Activated naive CD8-positive, alpha-beta T cell treated with anti-CD3 and anti-CD28 coated beads, Interleukin-2, amount 50 U/mL, for 24 hours (primary cell): ENCODE measurements at places on chromosomes 7 and 10.

DNA sequence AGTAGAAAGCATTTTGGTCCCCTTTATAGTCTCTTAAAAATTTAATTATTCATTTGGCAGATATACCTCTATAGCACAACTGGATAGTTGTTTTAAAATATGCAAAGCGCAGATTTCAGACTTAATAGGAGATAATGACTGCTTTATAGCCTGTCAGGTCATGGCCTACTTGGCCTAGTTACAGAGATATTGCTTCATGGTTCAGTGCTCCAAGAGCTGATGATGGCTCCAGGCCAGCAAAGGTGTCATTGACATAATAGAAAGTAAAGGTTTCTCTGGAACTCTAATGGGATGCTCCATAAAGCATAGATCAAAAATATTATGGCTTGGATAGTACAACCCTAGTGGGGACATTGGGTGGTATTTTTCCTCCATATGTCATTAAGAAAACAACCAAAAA lies 285.7 kb downstream of the NXPH1 start:
- no peak for DNase-seq

DNA sequence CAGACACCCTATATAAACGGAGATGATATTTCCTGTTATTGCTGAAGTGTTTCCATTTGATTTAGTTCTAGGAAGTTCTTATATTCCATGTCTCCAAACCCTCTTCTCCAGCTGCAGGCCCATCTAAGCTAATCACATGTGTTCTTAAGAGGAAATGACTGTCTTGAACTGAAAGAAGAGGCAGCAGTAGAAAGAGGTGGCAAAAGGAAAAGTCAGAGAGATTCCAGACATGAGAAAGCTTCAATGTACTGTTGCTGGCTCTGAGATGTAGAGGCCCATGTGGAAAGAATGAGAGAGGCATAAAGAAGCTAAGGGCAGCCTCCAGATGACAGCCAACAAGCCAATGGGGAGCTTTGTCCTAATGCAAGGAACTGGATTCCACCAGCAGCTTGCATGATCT lies 287.2 kb downstream of the GFRA1 start:
- no peak for DNase-seq

DNA sequence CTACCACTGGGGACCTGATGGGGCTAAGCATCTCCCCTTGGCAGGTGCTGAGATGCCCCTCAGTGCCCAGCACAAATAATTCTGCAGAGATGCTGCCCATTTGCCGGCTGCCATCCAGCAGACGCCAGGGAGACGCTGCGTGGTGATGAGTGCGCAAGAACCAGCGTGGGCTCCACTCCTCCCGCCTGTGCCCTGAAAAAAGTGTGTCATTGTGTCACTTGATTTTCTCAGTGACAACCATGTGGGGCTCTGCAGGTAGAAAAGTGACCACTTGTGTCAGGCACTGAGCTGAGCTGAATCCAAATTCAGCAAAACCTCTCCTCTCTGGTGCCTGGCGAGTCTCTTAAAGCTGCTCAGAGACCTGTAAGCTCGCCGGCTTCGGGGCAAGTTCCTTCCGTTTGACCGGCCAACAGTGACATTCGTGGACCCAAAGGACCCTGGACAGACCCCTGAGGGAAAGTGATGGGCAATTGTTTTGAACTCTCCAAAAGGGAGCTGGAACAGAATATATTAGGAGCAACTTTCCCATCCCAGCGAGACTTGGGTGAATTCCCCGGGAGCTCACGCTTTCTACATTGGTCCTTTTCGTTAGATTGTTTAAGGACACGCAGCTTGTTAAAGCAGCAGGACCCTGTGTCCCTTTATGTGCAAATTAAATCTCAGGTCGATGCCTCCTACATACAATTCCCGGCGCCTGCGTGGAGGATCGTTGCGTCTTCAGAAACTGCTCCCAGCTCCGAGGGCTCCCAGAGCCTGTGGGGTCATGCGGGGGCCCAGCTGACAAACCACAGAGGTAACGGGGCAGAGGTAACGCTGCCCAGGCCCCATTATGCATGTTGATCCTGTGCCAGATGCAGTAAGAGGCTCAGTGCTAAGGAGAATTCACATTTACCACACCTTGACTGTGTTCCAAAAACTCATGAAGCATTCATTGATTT lies 332.7 kb downstream of the ADARB2 start:
- no peak for DNase-seq

- DNase-seq, result no peak
These were observed 1.4 kb downstream of the SFXN2 start for GRCh38 chr10:102715880-102716279.

DNA sequence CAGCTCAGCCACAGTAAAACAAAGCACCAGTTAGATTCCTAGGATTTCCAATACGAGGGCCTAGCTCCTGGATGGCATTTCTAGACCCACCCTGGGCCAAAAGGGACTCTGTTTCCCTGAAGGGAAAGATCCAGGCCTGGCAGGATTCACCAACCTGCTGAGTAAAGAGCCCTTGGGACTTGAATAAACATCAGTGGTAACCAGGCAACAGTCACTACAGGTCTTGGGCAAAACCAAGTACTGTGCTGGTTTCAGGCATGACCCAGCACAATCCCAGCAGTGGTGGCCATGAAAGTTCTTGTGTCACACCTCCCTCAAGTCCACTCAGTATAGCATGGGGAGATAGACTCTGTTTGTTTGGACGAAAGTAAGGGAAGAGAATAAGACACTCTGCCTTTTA lies 31.0 kb upstream of the STARD3NL start:
- DNase-seq, result no peak

DNA sequence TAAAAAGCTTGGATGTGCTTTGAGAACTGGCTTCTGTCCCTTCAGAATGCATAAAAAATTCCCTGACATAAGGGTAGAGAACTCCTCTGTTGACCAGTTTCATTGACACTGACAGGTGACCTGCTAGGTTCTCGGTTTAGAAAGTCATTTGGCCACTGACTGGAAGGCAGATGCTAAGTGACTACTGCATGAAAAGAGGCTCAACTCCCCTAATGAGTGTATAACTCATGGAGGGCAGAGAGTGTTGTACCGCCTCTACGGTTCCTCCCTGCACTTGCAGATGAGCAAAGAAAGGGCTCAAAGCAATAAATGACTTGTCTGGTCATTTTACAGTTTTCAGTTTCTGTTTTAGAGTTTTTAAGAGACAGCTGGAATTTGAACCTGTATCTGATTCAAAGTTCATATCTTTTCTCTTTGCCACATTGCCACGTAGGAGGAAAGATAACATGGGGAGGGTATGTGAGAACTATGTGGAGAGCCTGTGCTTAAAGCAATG lies 2.9 kb upstream of the FGL2 start:
- DNase-seq, result no peak

DNA sequence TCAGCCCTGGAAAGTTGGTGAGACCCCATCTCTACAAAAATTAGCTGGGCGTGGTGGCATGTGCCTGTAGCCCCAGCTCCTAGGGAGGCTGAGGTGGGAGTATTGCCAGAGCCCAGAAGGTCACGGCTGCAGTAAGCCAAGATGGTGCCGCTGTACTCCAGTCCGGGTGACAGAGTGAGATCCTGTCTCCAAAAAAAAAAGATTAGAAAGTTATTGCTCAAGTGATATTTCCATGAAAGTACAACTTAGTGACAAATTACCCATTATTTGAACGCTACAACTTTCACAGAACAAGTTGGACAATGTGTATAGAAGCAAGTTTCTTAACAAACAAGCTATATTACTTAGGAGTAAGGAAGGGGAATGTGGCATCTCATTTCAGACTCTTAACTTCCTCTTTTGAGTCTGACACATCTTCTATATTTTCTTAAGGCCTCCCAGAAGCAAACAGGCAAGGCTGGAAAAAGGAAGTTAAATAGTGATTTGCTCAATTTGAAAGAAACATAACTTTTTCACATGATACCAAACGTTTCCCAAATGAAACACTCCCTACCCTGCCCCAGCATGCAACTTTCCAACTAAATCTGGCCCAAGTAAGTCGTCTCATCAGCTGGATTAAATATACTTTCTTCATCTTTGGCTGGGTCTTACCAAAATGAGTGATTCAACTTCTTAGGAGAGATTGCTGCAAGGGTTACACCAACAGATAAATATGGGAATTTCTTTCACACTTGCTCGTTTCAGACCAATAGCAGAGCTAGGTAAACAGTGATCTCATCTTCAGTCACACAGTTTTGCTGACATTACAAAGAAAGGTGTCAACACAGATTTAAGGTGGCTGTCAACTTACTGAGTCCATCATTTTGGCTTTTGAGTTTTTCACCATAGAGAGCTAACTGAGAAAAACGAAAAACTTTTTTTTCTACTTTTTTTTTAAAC lies 66.3 kb upstream of the KLF6 start:
- no peak for DNase-seq

- DNase-seq, result no peak
These were observed 38.7 kb downstream of the CACNB2 start for GRCh38 chr10:18178854-18179483.

DNA sequence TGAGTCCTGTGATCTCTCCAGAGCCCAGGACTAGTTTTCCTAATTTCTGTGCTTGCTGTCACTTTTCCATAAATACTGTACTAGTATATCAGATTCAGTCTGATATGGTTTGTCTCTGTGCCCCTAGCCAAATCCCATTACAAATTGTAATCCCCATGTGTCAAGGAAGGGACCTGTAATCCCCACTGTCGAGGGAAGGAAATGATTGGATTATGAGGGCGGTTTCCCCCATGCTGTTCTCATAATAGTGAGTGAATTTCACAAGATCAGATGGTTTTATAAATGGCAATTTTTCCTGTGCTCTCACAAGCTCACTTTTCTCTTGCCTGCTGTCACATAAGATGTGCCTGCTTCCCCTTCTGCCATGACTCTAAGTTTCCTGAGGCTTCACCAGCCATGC lies 54.8 kb upstream of the IFRD1 start:
- no peak for DNase-seq

DNA sequence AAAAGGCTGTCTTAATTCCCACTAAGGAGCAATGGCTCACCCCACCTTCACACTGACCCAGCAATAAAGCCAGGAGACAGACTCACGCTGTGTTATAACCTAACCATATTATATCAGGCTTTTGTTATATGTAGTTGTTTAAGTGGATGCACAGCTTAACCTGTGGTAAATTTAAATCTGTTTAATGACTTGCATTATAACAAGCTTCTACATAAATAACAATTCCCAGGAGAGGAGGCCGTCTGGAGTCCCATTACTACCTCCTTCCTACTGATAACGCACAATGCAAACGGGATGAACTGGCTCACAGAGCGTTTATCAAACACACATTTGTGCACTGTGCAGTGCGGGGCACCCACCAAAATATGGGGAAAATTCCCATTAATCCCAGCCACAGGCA lies 102.1 kb upstream of the MGMT start:
- DNase-seq, result no peak

DNA sequence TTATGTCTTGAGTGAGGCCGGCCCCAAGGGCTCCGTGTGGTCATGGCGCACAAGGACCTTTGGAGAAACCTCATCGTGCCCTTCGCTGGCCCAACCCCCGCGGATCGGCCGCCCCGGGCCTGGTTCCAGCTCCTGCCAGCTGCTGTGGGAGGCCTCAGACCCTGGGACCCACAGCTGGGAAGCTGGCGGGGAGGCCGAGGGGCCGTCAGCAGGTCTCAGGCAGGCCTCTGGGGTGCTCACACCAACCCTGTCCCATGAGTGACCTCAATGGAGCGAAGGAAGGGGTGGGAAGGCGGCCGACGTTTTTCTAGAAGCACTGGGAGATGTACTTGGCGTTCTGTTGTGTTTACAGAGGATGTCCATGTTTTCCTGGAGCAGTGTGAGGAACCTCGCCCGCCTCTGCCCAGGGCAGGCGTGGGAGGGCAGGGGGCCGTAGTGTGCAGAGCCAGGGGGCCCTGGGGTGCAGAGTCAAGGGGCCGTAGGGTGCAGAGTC lies 18.6 kb upstream of the ADGRA1 start:
- no peak for DNase-seq

GRCh38 chr10:71223347-71224058 lies 11.1 kb downstream of the UNC5B start:
- DNase-seq, result no peak

DNA sequence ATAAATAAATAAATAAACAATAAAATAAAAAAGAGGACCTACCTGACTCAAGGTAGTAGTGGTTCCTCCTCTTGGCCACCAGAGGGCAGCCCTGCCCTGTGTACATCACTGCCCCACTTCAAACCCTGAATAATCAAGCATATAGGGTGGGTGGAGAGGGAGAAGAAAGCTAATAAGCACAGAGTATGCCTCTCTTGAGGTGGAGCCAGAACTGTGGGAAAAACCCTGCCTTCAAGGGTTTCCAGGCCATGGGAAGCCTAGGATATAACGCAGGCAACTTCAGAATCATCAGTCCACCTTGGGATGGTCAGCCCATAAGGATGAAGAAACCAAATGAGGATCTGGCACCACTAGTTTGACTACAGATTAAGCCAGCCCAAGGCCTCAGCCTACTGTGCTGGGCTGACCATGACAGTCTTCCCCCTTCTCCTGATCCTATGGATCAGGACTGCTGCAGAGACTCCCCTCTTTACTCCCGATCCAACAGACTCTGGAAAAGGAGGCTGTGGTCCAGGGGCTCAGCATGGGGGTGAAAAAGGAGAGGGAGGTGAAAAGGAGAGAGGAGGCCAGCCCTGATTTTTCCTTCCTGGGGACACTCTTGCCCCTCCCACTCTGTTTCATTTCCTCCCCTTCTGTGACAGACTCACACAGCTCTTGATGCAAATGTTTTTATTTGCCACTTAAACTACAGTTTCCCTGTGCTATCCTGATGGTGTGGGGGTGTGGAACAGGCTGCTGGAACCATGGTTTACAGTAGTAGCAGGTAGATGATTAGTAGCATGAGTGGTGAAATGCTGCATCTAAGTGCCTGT lies 10.1 kb downstream of the AVPI1 start:
- DNase-seq, result peak; percentile 39

DNA sequence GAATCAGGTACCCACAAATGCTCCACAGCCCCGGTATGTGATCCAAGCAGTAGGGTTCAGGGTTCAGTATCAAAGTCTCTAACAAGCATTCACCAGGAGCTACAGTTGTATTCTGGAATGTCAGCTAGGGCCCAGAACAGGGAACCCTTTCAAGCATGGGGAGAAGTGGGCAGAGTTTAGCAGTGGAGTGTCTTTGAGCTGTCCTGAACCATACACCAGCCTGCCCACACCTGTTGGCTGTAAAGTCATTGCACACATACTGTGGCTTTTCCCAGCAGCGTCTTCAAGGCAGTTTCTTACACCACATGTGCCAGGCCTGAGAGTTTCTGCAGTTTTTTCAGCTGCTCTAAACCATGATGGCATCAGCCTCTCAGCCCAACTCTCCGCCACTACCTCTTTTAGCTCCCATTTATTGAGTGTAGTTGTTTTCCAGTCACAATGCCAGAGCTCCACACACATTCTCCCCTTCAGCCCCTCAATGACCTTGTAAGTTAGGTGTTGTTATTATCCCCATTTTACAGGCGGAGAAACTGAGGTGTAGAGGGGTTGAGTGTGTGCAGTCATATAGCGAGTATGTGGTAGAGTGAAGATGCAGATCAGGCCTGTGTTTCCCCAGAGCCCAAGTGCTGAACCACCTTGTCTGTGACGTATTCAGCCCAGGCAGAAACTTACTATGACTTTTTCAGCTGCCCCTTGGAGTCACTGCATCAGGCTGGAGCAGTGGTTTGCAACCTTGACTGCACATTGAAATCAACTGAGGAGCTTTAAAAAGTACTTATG lies 83.1 kb downstream of the CHN2 start:
- DNase-seq, result no peak
